ENCODE measurements at places on chromosomes 7 and 10. TPM values are rescaled to one million over a fixed set of nuclear protein-coding genes. Genes with fewer than 3 reads are reported as not detected.

DNA sequence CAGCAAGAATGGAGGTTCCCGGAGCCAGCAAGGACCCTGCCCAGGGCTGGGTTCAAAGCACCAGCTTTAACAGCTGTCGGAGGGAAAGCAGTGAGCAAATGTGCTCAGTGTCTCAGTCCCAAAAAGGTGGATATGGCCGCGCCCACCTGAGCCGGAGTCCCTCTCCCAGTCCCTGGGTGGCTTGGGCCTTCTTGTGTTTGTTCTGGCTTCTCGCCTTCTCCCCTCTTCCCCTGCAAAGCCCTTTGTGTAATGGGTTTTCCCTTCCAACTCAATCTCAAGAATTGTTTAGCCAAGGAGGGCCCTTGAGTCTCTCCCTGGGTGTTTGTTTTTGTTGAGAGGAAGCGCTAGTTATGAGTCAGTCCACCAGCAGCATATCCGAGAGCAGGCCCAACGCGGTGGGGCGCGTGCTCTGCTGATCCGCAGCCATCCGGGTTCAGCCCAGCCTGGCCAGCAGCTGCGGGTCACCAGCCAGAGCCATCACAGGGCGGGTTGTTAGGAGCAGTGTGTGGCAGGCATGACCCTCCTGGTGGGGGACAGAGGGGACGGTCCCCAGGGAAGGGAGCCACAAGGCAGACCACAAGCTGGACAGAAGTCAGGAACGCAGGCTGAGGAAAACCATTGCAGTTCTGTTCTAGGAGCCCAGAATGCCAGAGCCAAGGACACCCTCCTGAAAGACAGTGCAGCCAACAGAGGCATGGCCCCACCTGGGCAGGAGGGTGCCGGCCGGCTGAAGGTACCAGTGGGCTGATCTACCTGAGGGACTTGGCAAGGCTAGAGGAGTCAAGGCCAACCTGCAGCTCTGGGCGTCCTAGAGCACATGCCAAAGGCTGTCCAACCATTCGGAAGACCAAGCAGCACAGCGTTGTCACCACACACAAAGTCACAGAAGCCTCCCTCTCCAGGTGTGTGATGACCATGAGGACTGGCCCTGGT, 21.3 kb downstream of the CALML3 start:
- DNase-seq: no peak

DNA sequence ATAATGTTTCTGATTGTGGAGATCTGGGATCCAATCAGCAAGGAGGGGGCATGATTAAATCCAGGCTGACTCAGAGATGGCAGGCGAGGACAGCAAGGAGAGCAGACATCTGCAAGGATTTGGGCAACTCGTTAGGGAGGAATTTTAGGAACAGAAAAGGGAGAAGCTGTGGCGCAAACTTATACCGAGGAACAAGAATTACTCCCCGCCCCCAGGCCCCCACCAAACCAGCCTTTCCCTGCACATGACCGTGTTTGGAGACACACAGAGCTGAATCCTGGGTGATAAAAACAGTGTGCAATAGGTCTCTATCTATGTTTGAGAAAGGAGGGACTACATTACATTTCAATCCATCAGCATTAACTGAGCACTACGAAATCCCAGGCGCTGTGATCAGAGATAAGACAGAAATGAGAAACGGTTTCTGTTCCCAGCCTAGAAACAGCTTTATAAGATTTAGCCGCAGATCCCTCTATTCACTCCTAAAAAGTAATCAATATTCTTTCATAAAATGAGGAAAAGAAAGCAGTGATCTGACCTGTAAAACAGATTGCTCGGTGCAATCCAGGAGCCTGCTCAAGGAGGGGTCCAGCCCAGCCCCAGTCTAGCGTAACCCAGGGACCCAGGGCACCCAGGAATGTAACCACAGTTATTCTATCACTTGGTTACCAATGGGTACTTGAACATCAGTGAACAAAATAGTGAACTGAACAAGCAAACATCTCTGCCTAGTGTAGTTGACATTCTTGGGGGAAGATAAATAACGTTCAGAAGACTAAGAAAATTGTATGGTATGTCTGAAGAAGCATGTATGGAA, 37.2 kb upstream of the RAPGEF5 start:
- DNase-seq: no peak

Gene COL13A1
- 6.9 TPM for polyA plus RNA-seq

- no peak for DNase-seq
Observed at GRCh38 chr7:133339772-133340171, 86.9 kb downstream of the EXOC4 start.

DNA sequence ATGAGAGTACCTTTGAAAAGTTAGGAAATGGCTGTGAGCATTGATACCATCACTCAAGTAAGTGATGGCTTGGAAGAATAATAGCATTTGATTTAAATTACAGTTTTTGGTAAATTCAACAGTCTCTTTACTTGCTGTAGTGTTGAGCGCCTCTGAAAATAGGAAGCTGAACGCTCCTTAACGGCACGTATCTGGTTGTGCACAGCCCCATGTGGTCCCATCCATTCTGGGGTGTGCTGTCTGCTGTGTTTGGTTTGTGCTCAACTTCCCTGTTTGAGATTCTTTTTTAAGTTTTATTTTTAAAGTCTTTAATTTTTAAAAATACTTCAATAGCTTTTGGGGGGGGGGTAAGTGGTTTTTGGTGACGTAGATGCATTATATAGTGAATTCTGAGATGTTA, 51.5 kb downstream of the DNAJB6 start:
- no peak for DNase-seq

DNA sequence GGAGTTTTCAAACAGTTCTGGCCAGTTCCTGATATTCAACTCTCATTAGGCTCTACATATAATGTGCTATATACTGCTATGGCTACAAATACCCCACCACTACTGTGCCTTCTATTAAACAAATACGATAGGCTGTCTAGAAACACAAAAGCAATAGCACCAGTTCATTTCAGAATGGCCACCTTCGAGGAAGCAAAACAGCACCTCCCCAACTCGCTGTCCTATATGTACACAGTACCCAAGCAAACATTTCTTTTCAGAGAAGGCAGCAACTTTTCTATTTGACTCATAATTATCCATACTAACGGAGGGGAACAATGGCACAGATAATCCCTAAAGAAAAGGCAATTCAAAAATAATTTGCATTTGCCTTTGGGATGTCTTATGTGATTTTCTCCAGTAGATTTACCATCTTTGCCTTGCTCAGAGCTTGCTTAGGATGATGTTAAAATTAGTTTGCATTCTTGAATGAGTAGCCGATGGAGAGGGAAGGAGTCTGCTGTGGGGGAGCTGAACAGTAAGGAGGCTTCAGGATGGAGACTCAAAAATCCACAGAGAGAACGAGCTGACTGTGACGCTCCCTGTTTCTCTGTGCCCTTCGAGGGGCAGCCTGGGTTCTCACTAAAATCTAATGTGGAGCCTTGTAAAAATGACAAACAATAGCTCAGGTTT, 218.7 kb downstream of the FANK1 start:
- DNase-seq: no peak

DNA sequence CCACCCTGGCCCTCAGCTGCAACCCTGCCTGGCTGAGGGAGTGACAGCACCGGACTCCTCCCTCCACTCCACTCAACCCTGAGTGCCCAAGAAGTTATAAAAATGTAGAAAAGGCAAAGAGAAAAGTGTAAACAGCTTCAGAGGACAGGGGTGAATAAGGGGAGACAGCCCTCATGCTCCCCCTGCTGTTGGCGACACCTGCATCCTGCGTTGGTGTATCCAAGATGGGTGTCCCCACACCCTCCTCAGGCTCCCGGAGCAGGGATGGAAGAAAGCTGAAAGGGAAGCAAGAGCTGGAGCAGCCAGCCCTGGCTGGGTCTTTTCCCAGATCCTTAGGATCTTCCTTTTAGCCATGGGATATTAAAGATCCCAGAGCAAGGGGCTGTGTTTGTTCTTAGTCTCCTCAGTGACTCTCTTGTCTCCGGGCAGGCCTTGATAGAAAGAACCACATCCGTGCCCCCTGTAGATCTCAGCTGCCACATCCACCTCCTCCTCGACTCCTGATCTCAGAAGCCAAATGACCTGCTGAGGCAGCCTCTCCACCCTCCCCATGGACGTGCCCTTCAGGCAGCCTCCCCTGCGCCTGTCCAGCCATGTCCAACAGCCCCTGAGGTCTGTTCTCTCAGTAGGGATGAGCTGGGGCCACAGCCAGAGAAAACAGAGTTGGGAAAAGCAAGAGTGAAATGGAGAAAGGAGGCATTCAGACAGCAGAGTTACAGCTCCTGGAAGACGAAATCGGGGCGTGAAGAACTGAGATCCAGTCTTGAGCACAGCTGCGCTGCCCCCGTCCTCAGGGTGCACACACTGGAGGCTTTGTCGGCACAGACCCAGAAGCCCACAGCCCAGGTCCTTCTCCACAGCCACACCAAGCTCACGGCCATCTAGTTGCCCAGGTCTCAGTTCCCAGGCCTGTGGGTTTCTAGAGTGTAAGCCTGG, 6.8 kb downstream of the FAM131B start:
- DNase-seq: no peak
